ENCODE measurements at places on chromosomes 7 and 10. TPM values are rescaled to one million over a fixed set of nuclear protein-coding genes. Genes with fewer than 3 reads are reported as not detected.

Gene FXYD4
- 0.50 TPM for polyA plus RNA-seq

Gene PLPP4
- 6.2 TPM for polyA plus RNA-seq

Gene UNCX
- 9.4 TPM for polyA plus RNA-seq

Gene TMEM248
- polyA plus RNA-seq: 86.9 TPM

Gene NUTM2A
- polyA plus RNA-seq: 3.5 TPM

Gene CYP26C1
- polyA plus RNA-seq: 0.06 TPM

Gene IFIT2
- 7.5 TPM for polyA plus RNA-seq

Gene FGFBP3
- 3.2 TPM for polyA plus RNA-seq
